ENCODE measurements at places on chromosomes 6 and 20.

- DNase-seq: no peak
Observed at GRCh38 chr6:166253281-166253681, 54.9 kb downstream of the PRR18 start.

DNA sequence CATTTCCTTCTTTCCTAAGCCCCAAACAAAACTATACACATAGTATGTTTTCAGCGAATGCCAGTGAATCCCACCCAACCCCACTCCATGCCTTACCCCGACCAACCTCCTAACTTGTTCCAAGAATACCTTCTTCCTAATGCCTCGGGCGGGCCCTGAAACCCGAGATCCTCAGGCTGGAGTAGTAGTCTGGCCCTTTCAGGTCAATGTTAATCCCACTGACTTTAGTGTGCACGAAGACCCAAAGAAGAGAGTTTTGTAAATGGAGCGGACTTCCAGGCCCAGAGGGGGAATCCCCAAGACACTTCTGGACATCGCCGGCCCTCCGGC lies 394 bp downstream of the YIPF3 start:
- no peak for DNase-seq

GRCh38 chr6:96604420-96604819 lies 41.5 kb downstream of the FHL5 start:
- DNase-seq: no peak

GRCh38 chr20:17806739-17807441 lies 107.1 kb downstream of the BANF2 start:
- DNase-seq: no peak

GRCh38 chr6:36350681-36351571 lies 14.2 kb upstream of the BNIP5 start:
- no peak for DNase-seq

DNA sequence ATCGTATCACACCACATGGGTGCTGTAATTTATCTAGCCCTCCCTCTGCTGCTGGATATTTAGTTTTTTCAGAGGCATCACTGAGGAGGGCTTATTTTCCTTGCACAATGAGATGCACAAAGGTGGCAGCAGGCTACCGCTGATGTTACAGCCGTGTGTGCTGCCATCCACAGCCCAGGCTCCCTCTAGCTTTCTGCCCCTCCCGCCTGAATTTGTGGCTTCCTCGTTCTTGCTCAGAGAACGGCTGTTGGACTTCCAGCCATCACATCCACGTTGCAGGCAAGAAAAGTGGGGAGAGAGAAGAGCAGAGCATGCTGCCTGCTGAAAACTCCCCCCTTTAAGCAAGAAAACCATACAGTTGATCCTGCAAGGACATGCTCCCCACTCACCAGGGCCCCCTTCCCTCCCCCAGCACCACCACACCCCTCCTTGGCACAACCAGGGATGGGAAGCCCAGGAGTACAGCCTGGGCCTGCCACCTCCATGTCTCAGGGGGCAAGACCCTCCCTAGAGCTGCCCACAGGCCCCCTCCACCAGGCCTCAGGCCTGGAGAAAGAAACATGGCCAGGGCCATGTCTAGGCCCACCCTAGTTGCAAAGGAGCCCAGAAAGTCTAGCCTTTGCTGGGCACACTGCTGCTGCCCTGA lies 102.6 kb downstream of the MRPL14 start:
- no peak for DNase-seq

GRCh38 chr6:160775792-160776580 lies 73.9 kb downstream of the PLG start:
- DNase-seq: no peak

DNA sequence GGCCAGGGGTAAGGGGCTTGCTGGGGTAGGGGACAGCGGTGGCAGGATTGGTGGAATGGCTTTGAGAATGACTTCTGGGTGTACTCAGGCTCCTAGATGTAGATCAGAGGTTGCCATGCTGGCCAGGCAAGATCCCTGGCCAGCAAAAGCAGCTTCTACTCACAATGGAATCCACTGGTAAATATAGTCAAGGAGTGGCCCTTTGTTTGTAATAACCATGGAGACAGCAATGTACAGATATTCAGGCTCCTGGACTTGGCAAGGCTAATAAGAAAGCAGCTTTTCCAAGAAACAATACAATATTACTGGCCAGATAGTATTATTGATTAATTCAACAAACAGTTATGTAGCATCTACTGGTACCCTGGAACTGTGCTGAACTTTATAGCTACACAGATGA lies 37.9 kb downstream of the CDH26 start:
- DNase-seq: no peak

- no peak for DNase-seq
Observed at GRCh38 chr6:112187736-112188135, 66.6 kb downstream of the LAMA4 start.

- DNase-seq: no peak
Observed at GRCh38 chr20:1402149-1402548, 9.3 kb upstream of the FKBP1A start.

GRCh38 chr20:11063444-11063843 lies 389.6 kb upstream of the JAG1 start:
- no peak for DNase-seq

DNA sequence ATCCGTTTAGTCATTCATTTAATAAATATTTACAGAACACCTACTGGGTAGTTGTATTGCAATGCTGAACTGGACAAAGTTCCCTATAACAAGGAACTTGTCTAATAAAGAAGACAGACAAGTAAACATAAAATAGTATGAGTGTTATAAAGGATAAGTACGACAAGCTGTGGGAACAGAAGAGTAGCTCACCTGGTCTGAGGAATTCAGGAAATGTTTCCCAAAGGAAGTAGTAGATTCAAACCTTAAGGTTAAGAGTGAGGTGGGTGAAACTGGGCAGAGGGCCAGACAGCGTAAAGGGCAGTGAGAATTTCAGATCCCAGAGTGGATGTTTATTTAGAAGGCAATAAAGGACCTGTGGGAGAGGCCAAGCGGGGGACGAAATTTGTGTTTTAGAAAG lies 72.3 kb upstream of the CD2AP start:
- DNase-seq: no peak

GRCh38 chr6:65706436-65706835 lies 590 bp downstream of the EYS start:
- peak; percentile 28 for DNase-seq

GRCh38 chr6:36386495-36387439 lies 702 bp downstream of the ETV7 start:
- no peak for DNase-seq

DNA sequence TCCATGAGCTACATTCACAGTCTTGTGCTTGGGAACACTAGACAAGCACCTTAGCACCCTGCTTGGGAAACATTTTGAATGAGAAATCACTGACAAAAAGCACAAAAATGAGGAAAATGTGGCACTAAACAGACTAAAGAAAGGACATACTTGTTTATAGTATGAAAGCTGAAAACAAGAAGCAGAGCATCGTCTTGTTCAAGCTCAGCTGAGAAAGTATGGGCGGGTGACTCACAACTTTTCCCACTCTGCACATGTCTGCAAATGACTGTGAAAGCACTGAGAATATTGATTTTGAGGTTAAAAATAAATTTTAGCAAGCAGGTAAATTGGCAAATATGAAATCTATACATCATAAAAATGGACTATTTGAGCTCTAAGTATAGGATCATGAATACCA lies 725.3 kb downstream of the COL12A1 start:
- no peak for DNase-seq

DNA sequence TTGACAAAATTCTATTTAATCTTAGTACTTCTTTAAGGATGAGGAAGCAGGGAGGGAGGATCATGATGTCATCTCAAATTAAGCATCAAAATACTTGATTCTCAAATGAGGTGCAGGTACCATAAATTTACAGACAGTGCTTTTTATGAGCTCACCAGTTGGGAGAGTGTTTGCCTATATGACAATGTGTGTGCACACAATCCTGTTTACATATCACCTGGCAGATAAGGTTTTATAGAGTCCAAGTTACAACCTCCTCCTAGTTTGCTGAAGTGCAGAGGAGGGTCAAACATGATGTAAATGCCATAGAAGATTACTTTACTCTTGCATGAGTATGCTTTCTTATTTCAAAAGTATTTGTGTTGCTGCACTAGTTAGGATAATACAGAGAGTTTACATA lies 6.4 kb downstream of the ATXN1 start:
- DNase-seq: no peak

GRCh38 chr6:99402448-99402847 lies 8.5 kb upstream of the COQ3 start:
- no peak for DNase-seq

DNA sequence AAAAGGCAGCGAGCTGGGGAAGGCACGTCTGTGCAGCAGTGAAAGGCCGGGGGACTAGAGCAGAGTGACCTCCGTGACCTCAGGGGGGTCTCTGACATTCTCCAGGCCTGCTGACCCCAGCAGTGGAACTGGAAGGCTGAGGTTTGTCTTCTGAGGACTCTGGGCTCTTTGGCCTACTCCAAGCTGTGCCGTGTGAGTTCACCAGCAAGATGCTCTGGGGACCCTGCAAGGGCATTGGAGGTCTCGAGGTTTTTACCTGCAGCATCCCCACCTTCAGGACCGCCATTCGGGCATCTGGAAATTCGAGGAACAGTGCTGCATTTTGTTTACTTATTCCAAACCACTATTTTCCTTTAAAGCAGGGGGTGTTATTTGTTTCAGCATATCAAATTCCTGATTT lies 140.9 kb downstream of the PHACTR3 start:
- no peak for DNase-seq

DNA sequence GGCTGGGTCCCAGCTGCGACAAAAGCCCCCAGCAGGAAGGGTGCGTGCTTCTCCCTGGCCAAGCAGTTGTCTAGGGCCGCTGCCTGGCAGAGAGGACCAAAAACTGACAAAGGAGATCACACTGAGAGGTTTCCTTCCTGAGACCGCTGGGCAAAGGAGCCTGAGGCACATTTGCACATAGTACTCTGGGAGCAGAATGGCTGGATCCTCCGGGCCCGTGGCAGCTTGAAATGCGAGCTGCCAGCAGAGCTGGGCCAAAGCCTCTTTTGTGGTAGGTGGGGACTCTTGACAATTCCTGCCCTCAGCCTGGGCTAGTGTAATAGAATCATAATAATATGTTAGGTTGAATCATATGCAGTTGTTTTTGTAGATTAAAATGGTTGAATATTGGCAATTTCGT lies 33.1 kb upstream of the RNF8 start:
- DNase-seq: no peak

DNA sequence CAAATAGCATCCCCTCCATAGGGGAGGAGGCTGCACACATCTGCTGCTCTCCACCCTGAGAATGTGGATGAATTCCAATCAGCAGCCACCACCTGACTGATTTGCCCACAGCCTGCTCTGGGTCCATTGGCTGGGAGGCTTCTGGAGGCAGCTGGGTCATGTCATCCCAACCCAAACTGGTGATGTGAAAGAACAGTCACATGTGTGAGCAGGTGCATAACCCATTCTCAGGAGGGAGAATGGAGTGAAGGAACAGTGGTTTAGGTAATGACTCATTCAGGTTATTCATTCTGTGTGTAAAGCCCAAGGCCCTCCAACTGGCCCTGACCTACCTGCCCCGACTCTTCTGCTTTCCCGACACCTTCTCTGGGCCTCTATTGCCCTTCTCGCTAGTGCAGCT lies 90.9 kb upstream of the GCM1 start:
- DNase-seq: no peak

DNA sequence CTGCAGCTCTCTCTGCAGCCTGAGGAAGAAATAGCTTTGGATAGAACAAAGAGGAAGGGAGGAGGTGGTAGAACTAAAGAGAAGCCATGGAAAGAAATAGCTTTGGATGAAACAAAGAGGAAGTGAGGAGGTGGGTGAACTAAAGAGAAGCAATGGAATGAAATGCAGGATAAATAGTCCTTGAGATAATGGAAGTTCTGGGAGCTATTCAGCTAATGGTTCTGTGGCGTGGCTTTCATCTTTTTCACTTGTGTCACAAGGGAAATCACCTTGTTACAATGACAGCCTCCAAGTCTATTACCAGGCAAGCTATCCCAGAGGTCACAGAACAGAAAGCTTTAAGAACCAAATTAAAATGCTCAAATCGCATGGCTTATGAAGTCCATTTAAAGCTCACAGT lies 141.3 kb upstream of the ARG1 start:
- no peak for DNase-seq

- DNase-seq: no peak
Observed at GRCh38 chr6:64250126-64250525, 614.5 kb downstream of the PHF3 start.

DNA sequence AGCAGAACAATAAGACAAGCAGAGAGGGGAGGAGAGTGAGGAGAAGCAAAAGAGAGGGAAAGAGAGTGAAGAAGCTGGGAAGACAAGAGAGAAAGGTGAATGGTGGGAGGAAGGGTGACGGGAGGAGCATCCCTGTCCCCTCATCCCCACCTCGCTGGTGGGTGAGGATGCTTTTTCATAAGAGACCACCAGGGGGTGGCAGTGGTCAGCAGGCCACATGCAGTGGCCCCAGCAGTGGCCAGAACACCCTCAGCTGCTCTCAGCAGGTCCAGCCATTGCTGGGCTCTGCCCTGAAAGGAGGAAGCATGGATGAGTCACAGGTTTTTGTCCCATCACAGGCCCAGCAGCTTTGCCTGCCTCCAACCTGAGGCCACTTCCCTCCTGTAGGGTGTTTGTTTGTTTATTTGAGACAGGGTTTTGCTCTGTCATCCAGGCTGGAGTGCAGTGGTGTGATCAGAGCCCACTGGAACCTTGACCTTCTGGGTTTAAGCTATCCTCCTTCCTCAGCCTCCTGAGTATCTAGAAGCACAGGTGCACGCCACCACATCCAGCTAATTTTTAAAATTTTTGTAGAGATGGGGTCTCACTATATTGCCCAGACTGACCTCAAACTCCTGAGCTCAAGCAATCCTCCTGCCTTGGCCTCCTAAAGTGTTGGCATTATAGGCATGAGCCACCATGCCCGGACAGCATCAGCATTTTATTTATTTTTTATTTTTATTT lies 24.0 kb downstream of the FGD2 start:
- DNase-seq: peak; percentile 21

- DNase-seq: peak; percentile 15
Observed at GRCh38 chr6:37454420-37455140, 21.6 kb downstream of the CMTR1 start.

DNA sequence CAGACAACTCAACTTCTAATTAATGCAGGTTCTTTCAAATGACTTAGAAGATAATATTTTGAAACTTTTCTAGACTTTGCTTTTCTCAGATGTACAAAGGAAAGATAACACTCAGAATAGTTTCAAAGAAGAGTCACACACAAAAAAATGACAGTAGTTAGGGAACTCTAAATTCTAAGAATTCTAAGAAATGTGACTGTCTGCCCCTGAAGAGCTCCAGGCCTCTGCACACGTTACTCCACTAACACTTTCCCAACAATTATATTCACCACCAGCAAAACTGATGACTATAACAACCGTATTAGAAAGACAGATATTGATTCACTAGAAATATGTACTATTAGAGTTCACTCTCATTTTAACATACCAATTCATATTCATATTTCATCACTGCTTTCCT lies 133.3 kb upstream of the SMLR1 start:
- no peak for DNase-seq

- peak; percentile 75 for DNase-seq
Observed at GRCh38 chr6:26312501-26313397, 52.2 kb upstream of the BTN3A2 start.

GRCh38 chr20:48618631-48619030 lies 209.2 kb downstream of the PREX1 start:
- DNase-seq: no peak

All from NCI-H1694 (cell line).